T-cell (primary cell): ENCODE measurements at places on chromosomes 7 and 10. TPM values are rescaled to one million over a fixed set of nuclear protein-coding genes. Genes with fewer than 3 reads are reported as not detected.

NFE2L3 gene
- 6.2 TPM for total RNA-seq

TNRC18 gene
- total RNA-seq: 63.3 TPM

MYOZ1 gene
- not detected for total RNA-seq

POMZP3 gene
- 23.9 TPM for total RNA-seq

CYP3A7 gene
- total RNA-seq: not detected

LIPM gene
- total RNA-seq: not detected

SNX8 gene
- 10.2 TPM for total RNA-seq

GRCh38 chr7:19623676-19624075 lies 85.2 kb downstream of the POLR1F start:
- DNase-seq: no peak

DNA sequence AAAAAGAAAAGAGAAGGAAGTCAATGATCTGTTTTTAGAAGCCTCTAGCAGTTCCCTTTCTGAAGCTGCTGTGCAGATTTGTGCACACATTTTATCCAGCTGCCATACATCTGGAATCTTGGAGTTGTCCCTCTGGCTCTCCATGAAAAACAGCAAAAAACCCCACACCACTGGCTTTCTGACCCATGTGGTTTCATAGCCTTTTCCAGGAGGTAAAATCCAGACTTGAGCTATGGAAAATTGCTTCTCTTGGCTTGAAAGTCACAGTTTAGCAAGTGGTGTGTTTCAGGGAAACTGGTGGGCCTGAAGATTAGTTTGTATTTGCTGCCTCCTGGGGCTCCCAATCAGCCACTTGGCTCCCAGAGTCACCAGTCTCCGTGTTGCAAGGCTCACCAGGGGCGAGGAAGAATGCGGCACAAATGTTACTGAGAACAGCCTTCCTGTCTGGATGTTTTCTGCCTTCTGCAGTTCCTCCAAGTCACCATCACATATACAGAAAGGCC lies 50.1 kb upstream of the ADRB1 start:
- DNase-seq: no peak

DNA sequence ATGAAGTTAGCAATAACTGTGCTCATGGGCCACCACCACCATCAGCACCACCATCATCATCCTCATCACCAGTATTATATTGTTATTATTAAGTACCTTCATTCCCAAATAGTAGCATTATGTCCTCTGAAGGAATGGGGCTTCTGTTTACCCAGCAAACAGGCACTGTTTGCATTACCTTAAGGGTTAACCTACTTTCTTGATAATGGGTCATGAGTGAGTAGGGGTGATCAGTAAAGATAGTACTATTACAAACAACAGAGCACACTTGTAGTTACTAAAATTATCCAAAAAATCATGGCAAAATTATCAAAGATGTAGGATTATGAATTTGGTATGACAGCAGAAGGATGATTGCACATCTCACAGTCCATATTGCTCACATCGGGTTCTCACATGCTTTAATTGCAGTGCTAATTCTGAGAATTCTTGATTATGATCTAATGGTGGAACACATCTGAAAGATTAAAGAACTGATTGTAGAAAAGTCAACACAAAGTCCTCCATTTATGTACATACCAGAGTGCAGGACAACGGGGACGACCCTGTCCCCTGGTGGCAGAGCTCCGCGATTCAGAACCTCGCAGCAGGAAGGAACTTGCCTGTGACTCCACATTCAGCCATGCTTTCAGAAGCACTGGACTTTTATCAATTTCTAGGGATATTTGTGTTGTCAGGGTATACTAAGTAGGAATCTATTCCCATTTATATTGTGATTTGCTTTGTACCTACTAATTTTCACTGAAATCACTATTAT lies 31.0 kb downstream of the PDE1C start:
- no peak for DNase-seq

DNA sequence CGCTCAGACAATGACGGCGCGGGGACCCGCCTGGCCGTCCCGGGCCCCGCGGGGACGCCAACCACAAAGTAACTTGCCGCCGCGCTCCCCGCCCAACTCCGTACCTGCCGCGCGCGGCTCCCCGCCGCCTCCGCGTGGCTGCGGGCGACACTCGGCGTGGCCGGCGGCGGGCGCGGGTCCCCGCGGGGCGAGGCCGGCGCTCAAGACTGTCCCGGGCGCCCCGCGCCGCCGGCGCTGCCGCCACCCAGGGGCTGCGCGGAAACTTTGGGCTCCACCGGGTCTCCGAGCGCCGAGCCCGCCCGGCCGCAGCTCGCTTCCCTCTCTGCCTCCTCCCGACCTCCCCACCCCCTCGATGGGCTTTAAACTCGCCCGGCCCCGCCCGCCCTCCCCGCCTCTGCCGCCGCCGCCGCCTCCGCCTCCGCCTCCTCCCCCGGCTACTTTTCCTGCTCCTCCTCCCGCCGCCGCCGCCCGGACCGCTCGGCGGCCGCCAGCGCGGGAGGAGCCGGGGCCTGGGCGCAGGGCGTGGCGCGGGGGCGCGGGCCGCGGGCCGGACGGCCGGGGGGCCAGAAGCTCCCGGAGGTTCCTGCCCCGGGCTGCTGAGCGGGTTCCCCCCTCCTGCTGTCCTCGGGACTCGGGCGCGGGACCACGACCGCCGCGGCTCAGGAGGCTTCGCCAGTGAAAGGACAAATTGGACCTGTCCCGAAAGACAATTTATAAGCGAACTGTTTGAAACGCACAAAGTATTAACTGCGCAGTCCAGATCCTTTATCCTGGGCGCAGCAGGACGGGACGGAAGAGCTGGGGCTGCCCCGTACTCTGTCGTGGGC lies 10.6 kb upstream of the GRB10 start:
- peak; percentile 11 for DNase-seq

DNA sequence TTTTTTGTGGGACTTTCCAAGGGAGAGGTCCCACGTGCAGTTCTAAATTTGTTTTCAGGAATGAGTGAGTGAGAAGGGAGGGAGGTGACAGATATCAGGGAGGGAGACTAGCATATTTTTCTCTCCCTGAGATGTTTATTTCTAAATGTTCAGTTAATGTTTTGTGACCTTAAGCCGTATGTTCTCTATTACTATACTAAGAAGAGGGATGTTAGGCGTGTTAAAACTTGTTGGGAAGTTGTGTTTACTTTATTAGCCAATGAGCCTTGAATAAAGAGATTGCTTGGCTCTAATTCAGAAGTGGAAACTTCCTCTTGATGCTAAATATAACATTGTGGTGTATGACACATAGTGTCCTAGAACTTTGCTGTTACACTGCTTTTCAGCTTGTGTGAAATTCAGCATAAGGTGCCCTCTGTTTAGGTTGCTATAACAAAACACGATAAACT lies 37.3 kb downstream of the DNAH11 start:
- DNase-seq: no peak

- no peak for DNase-seq
Measured at GRCh38 chr7:43938892-43939482, 12.8 kb downstream of the UBE2D4 start.

GRCh38 chr10:44260286-44260928 lies 124.5 kb downstream of the CXCL12 start:
- DNase-seq: no peak

- DNase-seq: no peak
Measured at GRCh38 chr7:69645683-69646082, 47.4 kb downstream of the AUTS2 start.

- no peak for DNase-seq
Measured at GRCh38 chr7:157793087-157793353, 456.2 kb downstream of the DNAJB6 start.

GRCh38 chr10:88835096-88835909 lies 16.3 kb downstream of the ANKRD22 start:
- peak; percentile 80 for DNase-seq

GRCh38 chr7:12481722-12482121 lies 78.1 kb upstream of the VWDE start:
- DNase-seq: no peak

- DNase-seq: no peak
Measured at GRCh38 chr10:109741712-109742111, 181.6 kb downstream of the XPNPEP1 start.

DNA sequence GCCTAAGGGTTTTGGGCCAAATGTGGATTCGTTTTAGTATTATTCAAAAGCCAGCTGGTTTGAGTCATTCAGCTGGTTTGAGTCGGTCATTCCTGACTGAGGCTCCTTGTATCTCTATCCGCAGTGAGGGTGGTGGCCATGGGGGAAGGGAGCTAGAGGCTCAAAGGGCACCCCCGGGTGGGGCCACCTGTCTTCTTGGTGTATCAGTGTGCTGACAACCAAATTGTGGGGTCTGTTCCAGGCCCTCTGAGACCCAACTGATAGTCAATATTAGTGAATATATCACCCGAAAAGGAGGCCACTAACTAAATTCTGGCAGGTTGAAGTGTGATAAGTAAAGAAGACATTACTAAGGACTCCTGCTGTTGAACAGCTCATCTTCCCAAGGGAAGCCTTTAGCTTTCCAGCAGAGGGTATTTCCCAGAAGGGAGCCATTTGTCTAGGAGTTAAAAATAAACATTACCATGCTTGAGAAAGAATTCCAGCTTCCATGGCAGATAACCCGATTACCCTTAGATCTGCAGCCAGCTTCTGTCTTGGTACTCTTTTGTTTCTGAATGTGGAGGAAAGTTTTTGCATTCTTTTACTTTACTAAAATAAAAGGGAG lies 29.9 kb upstream of the DDX50 start:
- DNase-seq: no peak

DNA sequence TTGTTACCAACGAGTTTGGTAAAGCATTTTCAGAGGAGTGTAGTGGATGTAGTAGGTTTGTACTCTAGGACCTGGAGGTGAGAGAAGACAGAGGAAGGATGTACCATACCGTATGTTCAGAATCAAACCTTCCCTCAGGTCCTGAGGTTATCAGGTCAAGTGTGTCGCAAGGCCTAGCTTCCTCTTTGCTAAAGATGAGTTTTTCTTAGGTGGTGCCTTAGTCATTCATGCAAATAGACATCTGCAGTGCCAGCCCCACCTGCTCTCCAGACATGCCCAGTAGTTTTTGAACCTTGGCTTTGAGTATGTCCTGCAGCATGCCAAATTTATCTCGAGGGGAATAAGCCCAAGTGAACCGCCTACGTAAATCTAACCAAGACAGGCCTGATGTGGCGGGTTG lies 71.3 kb downstream of the HDAC9 start:
- DNase-seq: no peak
